Mucosa of descending colon (tissue), 3 donors: ENCODE measurements at places on chromosomes 3 and 15. TPM values are rescaled to one million over a fixed set of nuclear protein-coding genes. Genes with fewer than 3 reads are reported as not detected.

DNA sequence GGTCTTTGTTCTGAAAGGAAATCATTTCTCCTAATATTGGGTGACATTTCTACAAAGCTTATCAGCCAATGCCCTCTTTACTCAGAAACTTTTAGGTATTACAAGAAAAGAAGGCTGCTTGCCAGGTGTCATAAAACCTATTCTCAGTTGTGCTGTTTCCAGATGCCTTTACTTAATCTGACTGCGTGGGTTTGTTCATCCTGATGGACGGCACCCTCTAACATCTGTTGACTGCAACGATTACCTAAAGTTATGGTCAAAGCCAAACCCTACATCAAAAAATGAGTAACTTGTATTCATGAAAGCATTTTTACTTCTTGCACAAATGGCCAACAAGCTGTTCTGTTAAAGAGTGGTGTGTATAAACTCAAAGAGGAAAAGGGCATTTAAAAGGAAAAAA lies 207.7 kb upstream of the PDZRN3 start:
- no peak for DNase-seq

- DNase-seq = no peak
Observed at GRCh38 chr15:91142106-91142744, 42.2 kb downstream of the SV2B start.

Gene ADAMTS9
- 20.5 TPM for total RNA-seq

- DNase-seq = no peak
Observed at GRCh38 chr3:117201901-117202774, 492.6 kb downstream of the TUSC7 start.

DNA sequence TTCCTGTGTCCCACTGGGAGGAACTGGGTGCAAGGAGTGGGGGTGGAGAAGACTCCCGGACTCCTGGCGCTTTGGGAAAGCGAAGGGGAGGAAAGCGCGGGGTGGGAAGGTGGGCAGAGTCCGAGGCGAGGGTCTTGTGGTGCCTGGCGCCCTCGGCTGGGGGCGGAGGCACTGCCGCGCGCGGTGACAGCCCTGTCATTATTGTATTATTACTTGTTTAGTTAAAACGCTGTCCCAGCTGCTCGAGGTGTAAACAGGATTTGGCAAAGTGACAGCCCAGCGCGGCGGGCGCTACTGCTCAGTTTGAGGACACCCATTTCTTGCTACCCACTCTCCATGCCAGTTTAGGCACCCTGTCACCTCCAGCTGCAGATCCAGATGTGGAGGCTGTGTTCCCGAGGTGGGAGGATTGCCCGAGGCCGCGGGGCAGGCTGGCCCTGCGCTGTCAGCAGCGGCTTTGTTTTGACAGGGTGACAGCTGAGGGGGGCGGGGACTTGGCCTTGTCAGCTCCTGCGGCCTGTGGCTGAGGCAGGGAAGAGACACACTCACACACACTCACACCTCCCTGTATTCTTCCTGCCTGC lies 1.0 kb downstream of the KAT2B start:
- peak; percentile 89 for DNase-seq

Gene C3orf85
- 32.6 TPM for total RNA-seq

- no peak for DNase-seq
Observed at GRCh38 chr15:97504031-97504792, 456.3 kb upstream of the ARRDC4 start.

- DNase-seq = no peak
Observed at GRCh38 chr15:94028809-94029208, 202.6 kb upstream of the MCTP2 start.

Gene GPR62
- 0.22 TPM for total RNA-seq

- no peak for DNase-seq
Observed at GRCh38 chr3:176741664-176742047, 455.6 kb downstream of the TBL1XR1 start.

- no peak for DNase-seq
Observed at GRCh38 chr15:32104061-32104995, 74.0 kb downstream of the CHRNA7 start.

DNA sequence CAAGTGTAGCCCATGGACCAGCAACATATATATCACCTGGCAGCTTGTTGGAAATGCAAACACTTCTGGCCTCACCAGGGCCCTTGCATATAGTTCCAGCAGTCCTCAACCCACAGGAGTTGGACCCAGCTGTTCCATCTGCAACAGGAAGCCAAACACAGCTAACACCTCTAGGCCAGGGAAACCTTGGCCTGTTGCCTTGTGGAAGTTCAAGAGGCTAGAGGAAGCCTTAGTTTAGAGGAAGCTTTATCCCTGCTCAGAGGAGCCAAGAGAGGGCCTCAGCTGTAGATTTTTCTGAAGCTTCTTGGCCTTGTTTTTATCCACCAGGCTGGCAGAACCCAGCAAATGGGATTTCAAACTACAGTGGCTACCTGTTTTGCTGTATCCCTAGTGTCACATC lies 11.4 kb downstream of the FHIT start:
- DNase-seq = no peak

Gene SPATA12
- total RNA-seq = not detected

Gene ACKR4
- total RNA-seq = 3.3 TPM

Gene NUP210
- total RNA-seq = 6.7 TPM

DNA sequence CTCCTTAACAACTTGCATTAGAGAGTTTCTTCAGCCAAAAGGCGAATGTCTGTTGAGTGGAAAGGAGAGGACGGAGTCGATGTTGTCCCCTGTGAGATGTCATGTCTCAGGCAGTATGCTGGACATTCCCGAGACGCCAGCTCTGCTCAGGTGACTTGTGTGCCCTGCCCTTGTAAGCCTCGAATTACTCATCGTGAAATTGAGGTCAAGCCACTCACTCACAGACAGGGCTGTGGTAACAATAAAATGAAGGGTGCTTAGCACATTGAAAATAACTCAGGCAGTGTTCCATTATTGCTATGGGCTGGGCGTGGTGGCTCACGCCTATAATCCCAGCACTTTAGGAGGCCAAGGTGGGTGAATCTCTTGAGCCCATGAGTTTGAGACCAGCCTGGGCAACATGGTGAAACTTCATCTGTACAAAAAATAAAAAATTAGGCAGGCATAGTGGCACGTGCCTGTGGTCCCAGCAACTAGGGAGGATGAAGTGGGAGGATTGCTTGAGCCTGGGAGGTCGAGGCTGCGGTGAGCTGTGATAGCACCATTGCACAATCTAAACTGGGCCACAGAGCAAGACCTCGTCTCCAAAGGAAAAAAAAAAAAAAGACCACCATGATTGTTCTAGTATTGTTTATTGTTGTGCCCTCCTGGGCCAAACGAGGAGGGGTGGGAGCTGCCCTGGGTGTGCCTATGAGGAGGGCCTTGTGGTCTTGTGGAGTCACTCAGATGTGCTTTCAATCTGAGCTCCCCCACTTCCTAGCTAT lies 214.4 kb downstream of the THSD4 start:
- peak; percentile 71 for DNase-seq

DNA sequence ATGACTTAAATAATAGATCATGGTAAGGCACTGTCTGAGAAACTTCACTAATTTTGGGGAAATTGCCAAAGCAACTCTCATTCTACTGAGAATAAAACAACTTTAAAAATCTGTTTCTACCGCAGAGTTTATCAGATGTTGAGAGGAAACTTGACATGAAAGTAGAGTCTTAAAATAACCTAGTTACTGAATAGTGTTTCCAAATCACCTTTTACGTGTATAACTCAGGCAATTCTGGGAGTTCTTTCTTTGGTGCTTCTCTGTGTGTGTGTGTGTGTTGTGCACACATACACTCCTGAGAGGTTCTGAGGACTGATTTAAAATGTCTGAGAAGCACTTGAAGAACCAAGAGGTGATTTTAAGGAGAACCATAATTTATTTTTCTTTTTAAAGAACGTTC lies 236.6 kb downstream of the SV2B start:
- no peak for DNase-seq
